ENCODE measurements at places on chromosomes 7 and 10. TPM values are rescaled to one million over a fixed set of nuclear protein-coding genes. Genes with fewer than 3 reads are reported as not detected.

The CLRN3 gene
- not detected for total RNA-seq

The EIF5AL1 gene
- total RNA-seq, result 0.11 TPM

The SPDYE2 gene
- total RNA-seq, result 0.53 TPM

The BAG3 gene
- total RNA-seq, result 12.7 TPM

The CALHM3 gene
- total RNA-seq, result not detected

The KCNH2 gene
- 0.22 TPM for total RNA-seq

The RHOBTB1 gene
- 0.64 TPM for total RNA-seq

The SPDYE1 gene
- total RNA-seq, result not detected

DNA sequence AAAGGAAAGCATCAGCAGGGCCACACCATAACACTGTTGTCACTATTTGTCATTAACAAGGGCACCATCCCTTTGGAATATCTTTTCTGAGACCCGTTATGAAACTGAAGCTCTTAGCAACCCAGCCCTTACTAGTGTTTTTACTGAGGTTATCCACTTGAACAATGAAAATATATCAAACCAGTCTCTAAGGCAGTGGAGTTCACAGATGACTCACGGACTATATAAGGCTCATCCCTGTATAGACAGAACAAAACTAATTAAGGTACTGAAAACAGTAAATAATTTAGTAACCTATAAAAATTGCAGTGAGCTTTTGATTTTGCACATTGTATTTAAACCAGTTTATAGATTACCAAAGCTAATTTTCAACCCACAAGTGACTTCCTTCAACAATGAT lies 196.0 kb downstream of the ELAPOR2 start:
- DNase-seq, result no peak

DNA sequence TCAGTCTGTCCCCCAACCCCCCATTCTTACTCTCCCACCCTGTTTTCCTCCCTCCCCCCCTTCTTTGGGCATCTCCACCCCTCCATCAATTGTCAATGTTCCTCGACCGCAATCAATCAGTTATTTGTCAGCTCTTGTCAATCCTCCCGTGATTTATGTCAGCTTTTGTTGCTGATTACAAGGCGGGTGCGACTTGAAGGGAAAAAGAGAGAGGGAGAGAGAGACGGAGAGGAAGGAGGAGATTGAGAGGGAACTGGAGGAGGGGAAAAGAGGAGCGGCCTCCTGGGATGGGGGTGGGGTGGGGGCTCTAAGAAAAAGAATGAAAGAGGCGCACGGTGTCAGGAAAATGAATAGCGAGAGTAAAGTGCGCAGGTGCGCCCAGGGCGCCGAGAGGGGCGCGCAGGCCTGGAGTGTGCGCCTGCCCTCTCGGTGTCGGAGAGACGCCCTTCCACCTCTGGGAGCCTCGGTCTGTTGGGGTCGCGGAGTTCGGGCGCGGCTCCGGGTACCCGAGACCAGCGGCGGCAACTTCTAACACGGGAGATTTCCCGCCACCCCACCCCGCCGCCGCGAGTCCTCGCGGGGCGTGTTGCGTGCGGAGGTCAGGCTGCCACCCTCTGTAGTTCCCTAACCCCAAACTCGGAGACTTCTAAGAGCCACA lies 1.1 kb upstream of the ZNF503 start:
- no peak for DNase-seq

GRCh38 chr10:60732198-60732806 lies 46.0 kb upstream of the CDK1 start:
- no peak for DNase-seq

DNA sequence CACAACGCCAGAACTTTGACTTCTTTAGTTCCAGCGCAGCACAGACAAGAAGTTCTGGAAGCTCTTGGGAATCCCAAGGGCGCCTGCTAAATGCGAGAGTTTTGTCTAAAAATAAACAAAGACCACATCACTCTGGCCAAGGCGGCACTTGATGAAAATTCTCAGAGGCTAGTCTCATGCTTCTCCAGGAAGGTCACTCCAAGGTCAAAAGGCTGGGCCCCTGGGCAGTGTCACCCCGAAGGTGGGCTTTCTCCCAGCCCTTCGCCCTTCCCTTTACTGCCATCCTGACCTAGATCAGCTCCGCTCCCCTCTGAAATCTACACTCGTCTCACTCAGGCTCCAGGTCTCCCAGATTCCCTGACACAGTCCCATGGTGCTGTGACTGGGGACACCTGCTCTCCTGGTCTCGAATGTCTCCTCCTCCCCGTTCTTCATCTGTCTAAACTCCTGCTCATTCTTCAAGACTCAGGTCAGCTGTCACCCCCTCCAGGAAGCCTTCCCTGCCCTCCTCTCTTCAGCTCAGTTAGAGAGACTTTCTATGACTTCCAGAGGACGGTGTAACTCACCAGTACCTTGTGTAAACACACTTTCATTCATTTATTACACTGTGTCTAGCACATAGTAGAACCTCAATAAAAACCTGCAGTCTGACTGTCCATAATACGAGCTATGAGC lies 10.5 kb downstream of the FAM53B start:
- DNase-seq, result no peak

- DNase-seq, result no peak
Measured at GRCh38 chr7:133237545-133237944, 15.3 kb upstream of the EXOC4 start.

DNA sequence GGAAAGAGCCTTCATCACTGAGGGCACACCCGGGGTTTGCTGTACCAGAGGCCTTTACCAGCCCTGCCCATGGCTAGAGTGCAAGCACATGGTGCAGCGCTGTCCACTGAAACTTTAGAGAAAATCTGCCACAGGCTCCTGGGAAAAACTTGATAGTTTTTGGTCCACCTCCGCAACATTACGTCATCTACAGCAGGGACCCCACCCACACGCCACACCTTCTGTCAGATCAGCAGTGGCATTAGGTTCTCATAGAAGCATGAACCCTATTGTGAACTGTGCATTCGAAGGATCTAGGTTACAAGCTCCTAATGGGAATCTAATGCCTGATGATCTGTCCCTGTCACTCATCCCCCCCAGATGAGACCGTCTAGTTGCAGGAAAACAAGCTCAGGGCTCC lies 2.5 kb upstream of the ODAD2 start:
- DNase-seq, result no peak

DNA sequence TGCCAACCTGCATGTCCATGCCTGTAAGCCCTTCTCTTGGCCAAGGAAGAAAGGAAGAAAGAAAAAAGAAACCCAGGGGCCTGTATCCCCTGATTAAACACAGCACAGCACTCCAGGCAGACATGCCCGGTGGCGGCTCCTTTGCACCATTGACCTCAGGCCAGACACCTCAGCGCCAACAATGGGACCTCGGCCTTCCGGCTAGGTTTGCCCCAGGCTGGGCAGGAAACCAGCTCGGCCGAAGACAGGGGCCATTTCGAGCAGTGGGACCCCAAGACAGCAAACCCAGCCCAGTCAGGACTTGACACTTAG lies 2.8 kb downstream of the HOXA10 start:
- DNase-seq, result no peak

DNA sequence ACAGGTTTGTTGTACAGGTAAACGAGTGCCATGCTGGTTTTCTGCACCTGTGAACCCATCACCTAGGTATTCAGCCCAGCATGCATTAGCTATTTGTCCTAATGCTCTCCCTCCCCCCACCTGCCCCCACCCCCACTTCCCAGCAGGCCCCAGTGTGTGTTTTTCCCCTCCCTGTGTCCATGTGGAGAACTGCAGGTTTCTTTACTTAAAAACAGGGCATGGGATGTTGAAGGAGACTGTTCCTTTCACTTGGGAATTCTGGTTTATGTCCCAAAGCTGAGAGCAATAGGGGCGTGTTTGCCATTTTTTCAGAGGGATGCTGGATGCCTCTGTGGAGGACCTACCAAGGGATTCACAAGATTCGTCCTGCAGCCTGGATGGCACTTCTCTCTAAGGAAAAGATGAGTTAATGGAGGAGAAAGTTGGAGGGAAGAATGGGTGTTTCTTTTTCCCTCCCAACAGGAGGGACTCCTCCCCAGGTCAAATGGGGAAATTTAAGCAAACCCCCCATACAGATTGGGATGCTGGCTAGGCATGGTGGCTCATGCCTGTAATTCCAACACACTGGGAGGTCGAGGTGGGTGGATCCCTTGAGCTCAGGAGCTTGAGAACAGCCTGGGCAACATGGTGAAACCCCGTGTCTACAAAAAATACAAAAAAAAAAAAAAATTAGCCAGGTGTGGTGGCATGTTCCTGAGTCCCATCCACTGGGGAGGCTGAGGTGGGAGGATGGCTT lies 136.0 kb downstream of the GALNT17 start:
- DNase-seq, result no peak

DNA sequence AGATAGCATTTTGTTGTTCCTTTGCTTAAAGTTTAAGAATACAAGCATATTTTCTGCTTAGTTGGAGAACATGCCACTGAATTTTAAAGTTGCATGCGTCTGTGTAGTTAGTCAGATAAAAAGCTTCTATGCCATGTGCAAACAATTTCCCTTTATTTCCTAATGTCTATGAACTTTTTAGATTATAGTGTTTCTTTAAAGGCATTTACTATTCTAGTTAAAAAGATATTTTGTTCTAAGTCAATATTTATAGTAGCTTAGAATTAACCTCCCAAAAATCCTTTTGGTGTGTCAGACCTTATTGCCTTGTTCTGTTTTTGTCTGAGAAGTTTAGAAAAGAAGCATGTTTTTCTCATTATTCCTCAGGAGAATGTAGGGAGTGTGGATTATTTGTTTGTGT lies 99.0 kb upstream of the GATA3 start:
- no peak for DNase-seq

DNA sequence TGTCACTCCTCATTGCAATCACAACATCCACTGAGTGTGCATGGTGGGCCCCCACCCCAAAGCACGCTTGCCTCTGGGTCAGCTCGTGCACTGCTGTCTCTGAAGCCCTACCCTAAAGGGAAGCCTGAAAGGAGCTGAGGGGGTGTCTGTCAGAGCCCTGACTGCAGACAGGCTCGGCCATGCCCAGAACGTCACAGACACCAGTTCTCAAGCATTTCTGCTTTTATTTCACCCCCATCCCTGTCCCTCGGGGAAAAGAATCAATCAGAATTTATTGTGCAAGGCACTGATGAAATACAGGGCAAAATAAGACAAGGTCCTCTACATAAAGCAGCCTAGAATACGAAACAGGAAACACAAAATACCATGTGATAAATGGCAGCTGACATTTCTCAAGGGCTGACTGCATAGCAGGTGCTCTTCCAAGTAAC lies 231.8 kb downstream of the WDR37 start:
- no peak for DNase-seq

DNA sequence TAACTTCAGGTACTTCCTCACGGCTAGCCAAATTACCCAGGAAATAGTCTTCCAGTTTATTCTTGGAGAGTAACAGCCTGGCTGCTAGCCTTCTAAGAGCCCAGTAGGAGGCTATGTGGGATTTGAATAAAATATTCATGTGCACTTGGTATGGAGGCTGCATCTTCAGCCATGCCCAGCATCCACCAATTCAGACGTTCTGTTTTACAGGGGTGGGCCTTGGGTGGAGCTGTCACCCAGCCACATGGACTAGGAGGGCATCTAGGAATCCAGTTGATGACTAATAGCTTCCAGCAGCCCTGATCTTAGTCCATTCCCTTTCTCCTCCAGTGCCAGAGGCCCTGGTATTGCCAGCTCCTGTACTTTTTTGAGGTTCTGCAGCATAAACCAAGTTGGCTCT lies 66.3 kb upstream of the ZRANB1 start:
- DNase-seq, result no peak

GRCh38 chr7:40077849-40078248 lies 56.6 kb downstream of the MPLKIP start:
- DNase-seq, result no peak

DNA sequence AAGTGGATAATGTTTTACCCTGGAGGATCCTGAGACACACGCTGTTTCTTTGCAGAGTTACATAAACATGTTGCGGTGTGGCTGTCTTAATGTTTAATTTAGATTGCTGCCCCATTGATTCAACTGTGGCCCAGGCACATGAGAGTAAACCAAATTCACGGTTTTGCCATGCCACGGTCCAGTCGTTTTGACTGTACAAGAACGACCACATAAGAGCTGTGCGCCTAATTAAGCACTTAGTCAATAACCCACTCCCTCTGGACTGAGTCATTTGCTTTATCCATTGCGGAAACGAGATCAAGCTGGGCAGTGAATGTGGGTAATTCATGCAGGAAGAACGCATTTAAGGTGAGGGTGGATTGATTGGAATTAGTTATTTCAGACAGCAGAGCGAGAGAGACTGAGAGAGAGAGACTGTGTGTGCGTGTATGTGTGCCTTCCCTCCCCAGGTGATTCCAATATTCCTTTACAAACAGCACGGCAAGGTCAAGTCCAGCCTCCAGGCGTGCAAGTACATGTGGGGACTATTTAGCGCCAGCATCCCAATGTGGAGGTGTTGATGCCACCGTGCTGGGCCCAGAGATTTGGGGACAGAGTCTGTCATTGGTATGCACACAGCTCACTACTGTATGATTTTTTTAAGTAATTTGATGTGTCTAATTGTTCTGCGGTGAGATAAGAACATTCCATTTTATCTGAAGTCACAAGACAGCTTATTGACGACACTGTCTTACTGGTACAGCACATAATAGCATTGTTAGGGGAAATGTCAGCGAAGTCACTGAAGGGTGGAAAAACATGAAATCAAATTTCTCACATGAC lies 8.4 kb upstream of the TEX36 start:
- DNase-seq, result no peak

GRCh38 chr10:74177140-74177677 lies 26.2 kb downstream of the ADK start:
- DNase-seq, result peak; percentile 63

GRCh38 chr7:46292741-46293140 lies 371.7 kb upstream of the IGFBP3 start:
- no peak for DNase-seq

DNA sequence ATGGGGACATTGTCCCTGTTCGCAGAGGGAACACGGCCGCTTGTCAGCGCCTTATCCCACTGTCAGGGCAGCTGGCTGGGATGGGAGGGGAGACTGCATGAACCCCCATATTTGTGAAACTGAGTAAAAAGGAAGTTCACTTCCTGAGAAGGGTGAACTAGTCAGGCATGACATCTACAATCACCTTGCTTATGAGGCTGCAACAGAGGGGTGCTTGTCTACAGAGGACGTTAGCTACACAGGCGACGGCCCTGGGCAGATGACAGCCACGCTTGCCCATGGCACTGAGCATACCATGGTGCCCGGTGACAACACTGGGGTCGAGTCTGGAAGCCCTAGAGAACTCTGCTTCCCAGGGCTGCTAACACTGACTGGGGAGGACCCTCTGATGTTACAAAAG lies 46.0 kb upstream of the KDM7A start:
- DNase-seq, result no peak

- no peak for DNase-seq
Measured at GRCh38 chr10:20922451-20922850, 25.3 kb upstream of the NEBL start.

All from natural killer cell treated with Interleukin-12 subunit alpha and Interleukin-12 subunit beta and Interleukin-15 and Interleukin-18, amount 100 ng/mL, for 72 hours (primary cell).